Left ventricle myocardium inferior (tissue), 1 donor: ENCODE measurements at places on chromosomes 11 and 22. TPM values are rescaled to one million over a fixed set of nuclear protein-coding genes. Genes with fewer than 3 reads are reported as not detected.

Gene TSKU
- total RNA-seq = 12.1 TPM

DNA sequence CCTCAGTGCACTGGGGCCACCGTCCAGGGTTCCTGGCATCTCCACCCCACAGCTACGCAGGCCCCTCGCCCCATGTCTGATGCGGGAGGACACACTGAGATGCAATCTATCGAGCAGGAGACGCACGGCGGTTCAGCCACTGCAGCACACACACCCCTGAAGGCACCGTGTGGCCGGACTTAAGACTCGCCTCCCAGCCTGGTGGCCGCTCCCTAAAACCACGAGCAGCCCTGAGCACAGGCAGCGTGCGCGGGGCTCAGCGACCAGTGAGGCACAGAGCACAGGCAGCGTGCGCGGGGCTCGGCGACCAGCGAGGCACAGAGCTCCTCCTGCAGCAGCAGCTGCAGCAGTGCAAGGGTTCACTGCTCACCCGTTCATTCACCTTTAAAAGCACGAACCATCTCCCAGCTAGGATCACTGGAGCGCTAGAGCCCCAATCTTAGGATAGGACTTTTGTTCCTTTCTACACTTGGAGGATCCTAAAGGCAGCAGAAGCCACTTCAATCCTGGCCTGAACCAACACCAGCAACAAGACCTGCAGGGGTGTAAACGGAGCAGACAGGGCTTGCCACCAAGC, 31.4 kb downstream of the TOLLIP start:
- no peak for DNase-seq

GRCh38 chr22:21444701-21445436, 22.3 kb upstream of the TMEM191C start:
- DNase-seq = no peak

- no peak for DNase-seq
These were observed 80.6 kb downstream of the GAB2 start for GRCh38 chr11:78336877-78337553.

- DNase-seq = no peak
These were observed 11.3 kb upstream of the NLRP6 start for GRCh38 chr11:266676-267439.

DNA sequence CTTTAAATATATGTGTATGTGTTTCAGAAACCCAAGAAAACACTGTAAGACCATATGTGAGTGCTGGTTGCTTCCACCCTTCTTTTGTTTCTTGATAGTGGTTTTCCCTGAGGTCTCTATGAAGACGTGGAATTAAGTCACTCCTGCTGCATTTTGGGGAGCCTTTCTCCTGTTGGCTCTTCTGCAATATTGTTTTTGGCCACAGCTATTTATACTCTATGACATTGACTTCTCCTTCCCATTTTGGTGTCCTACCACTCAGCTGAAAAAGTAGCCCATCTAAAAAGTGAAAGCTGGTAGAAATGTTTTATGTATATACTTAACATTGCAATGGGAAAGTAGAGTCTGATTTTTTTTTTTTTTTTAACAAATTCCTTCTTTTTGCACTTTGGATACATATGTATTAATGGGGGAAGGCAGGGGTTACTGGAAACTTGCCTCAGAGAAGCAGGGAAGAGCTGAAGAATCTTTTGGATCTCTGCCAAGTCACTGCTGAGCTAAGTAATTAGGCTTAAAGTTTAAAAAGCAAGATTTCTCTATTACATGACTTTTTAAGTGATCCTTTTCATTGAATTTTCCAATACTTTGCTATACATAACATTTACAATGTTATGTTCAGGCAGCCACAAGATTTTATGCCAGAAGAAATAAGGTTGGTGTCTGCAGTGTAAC, 1.8 kb downstream of the TTC17 start:
- DNase-seq = no peak

- no peak for DNase-seq
These were observed 14.9 kb upstream of the PPFIA1 start for GRCh38 chr11:70255477-70256116.

DNA sequence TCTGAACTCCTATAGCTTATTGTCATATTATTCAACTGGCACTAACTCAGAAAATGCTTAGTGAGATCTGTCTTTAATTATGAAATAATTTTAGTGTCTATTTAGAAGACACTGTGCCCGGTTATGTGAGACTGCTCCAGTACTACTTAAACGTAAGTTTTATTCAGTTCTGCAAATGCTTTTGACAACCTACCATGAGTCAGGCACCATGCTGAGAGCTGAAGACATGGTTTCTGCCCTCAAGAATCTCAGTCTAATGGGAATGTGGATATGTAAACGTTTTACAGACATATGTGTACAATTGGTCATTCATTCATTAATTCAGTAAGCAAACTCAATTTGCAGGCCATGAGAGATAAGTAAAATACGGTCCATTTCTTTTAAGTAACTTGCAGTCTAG, 40.0 kb downstream of the DCUN1D5 start:
- no peak for DNase-seq

DNA sequence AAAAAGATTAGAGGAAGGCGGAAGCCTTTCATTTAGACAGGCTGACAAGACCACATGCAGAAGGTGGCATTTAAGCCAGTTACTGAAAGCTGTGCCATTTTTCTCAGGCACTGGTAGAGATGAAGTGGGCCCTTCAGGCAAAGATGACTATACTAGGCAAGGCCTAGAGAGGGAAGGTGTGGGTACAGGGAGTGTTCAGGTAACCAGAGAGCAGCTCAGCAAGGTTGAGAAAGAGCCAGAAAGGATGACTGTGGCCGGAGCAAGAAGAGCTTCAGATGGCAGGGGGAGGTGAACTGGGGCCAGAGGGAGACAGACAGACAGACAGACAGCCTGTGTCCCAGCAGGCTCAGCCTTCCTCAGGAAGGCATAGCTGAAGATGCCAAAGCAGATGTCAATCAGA, 88.1 kb upstream of the NARS2 start:
- no peak for DNase-seq
